ENCODE measurements at places on chromosomes 4 and X.

DNA sequence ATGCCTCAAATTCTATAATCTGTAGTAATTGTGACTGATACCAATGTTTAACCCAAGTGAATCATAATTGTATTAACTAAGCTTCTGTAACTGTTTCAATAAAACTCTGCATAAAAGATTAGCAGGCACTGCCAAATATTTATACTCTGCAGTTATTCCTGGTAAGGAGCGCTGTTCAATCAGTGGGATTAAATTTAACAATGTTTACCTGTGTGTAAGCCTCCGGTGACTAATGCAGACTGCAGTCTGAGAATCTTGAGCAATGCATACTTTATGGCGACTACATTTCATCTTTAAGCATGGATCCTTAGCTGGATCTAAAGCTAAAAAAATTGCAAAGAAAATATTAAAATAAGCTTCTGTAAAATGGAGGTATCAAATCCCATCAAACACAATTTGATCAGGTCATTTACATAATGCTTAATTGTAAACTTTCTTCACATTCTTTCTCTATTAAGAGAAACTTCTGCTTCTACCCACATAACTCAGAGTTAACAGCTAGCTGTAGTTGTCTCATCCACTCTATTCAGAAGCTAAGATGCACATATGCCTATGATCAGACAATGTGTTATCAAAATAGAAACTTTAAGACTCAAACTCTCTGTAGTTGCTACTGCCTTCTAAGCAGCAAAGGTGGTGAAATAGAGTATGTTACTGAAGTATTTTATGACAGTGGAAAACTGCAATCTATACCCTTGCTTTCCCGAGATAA is 234.0 kb downstream of the SPOCK3 start:
- no peak for DNase-seq

DNA sequence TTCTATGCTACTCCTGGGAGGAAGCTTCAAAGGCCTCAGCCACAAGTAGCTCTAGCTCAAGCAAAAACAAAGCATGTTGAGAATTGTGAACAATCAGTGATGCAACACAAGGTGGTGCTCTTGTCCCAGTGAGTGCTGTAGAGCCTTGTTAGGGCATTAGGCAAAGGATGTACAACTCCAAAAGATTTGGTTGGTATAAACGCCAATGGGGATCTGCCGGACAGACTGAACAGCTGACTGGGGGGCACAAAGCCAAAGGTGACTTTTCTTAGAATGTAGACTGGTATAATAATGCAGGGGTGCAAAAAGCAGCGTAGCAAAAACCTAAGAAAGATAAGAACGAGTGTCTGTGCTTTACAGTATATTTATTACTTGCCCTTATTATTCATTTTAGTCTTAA is 62.6 kb upstream of the ALB start:
- DNase-seq, result peak; percentile 6

DNA sequence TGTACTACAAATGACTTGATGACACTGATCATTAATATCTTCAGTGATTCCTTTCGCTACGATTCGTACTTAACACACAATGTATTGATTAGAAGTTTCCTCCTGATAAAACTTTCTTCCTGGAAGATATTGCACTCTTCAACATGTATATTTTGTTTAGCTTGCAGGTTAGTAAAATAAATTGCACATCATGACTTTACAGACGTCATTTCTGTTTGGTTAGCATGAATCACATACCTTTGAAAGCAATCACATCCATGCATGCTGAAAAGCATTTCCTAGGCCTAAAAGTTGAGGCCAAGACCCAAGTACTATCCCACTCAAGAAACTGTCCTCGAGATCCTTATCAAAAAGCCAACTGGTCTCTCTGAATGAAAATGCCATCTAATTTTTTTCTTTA is 1841.0 kb upstream of the PCDH7 start:
- DNase-seq, result no peak

GRCh38 chr4:185529413-185529812 is 5.9 kb downstream of the PDLIM3 start:
- no peak for DNase-seq

DNA sequence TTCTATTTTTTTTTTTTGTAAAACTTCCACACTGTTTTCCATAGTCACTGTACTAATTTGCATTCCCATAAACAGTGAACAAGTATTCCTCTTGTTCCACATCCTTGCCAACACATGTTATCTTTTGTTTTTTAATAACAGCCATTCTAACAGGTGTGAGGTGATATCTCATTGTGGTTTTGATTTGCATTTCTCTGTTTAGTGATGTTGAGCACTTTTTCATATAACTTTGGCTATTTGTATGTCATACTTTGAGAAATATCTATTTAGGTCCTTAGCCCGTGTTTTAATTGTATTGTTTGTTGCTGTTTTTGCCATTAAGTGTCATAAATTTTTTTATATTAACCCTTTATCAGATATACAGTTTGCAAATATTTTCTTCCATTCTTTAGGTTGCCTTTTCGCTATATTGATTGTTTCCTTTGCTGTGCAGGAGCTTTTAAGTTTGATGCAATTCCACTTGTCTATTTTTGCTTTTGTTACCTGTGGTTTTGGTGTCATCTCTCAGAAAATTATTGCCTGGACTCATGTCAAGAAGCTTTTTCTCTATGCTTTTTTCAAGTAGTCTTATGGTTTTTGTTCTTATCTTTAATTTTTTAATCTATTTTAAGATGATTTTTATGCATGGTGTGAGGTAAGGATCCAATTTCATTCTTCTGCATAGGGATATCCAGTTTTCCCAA is 27.9 kb upstream of the NDNF start:
- no peak for DNase-seq

- DNase-seq, result no peak
Observed at GRCh38 chrX:132375941-132376340, 112.9 kb downstream of the MBNL3 start.

GRCh38 chr4:36256398-36256891 is 12.1 kb upstream of the ARAP2 start:
- DNase-seq, result no peak

- DNase-seq, result no peak
Observed at GRCh38 chr4:114879916-114880669, 233.3 kb downstream of the NDST4 start.

GRCh38 chrX:29851857-29852605 is 363.3 kb upstream of the MAGEB2 start:
- DNase-seq, result no peak

- DNase-seq, result no peak
Observed at GRCh38 chr4:180617196-180617595, 1626.0 kb upstream of the TENM3 start.

- no peak for DNase-seq
Observed at GRCh38 chrX:40576291-40576690, 4.5 kb upstream of the ATP6AP2 start.

- DNase-seq, result no peak
Observed at GRCh38 chr4:57405359-57405758, 295.2 kb upstream of the IGFBP7 start.

- DNase-seq, result no peak
Observed at GRCh38 chrX:118644378-118644777, 83.0 kb upstream of the IL13RA1 start.

GRCh38 chrX:30888526-30889146 is 418 bp downstream of the TAB3 start:
- no peak for DNase-seq

- no peak for DNase-seq
Observed at GRCh38 chr4:183658362-183659028, 490 bp downstream of the RWDD4 start.

GRCh38 chr4:152880263-152880662 is 55.9 kb upstream of the FHDC1 start:
- no peak for DNase-seq

DNA sequence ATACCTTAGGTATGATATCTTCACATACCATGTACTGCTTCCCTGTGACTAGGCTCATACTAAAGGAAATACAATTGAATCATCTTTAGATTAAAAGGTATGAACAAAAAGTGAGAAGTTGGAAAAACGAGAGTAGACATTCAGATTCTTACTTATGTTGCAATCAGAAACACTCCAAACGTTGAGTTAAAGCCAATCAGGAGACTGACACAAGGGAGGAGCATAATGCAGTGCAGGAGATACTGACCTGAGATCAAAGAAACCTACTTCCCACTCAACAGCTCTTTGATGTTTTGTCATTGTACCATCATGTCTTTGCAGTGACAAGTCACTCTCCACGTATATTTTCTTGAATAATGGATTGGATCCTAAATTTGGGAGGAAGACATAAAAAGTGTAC is 8.9 kb upstream of the PCDH18 start:
- DNase-seq, result no peak

Data from fibroblast of skin of left quadriceps (primary cell).